DMS79 (cell line): ENCODE measurements at places on chromosomes 5 and 9.

DNA sequence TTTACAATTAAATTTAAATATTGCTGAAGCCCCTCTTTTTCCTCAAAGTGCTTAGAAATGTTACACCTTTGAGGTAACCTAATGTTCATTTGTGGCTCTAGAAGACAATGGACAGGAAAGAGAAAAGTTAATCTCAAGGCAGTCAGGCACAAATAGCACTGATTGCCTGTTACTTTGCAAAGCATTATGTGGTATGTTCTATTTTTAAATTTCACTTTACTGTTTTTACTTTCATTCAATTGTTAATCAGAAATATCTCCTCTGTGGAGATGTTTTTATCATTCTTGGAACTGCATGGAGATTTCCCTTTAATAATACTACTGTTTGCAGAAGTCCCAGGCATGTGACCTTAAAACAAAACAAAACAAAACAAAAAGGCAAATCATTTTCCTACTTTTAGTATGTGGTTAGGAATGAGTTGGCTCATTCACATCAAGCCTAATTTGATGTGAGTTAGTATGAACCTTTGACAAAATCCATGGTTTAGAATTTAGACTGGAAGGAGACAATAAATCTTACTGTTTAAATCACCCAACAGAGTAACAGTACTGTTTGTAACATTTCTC, 67.5 kb downstream of the CWC27 start:
- no peak for DNase-seq

DNA sequence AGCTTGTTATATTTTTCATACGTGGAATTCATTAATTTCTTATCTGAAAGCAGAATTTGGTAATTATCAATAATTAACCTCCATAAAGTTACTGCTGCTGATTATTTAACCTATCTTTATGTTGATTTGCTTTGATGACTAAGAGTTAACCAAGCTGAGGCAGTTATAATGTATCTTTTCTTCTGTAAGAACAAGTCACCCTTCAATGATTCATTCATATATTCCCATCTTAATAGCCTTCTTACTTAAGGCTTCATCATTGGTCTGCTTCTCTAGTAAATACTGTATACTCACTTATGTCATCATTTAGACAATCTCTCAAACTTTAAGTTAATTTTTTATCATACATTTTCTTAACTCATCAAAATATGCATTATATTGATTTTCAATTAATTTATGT, 592.2 kb downstream of the ANXA1 start:
- no peak for DNase-seq

DNA sequence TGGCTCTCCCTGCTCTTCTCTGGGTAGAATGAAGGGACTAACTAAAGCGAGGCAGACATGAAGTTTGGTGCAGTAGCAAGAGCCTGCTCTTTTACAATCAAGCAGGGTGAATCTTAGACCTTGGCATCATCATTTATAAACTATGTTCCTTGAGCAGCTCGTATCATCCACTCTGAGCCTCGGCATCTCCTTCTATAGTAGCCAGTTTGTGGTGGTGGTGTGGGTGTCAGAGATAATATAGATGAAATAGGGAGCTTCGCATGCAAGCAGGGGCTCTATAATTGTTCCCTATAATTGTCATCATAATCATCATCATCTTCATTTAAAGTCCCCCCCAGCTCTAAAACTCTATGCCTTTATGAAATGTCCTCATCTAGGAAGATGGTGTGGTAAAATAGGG, 72.5 kb upstream of the SAP30L start:
- DNase-seq, result no peak

- DNase-seq, result no peak
Measured at GRCh38 chr5:92494508-92494907, 1086.5 kb downstream of the NR2F1-AS1 start.

DNA sequence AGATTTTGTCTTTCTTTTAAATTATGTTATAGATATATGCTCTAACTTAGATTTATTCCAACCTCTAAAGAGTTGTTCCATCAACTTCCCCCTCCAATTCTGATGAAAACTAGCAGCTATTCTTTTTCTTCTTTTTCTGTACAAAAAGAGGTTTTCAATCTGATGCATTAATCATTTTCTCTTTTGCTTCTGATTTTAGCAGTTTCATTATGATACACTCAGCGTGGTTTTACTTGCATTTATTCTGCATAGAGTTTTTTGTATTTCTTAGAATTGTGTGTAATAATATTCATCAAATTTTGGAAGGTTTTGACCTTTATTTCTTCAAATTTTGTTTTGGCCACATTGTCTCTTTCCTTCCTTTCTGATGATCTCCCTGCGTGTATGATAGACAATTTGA, 968.1 kb upstream of the CDH18 start:
- no peak for DNase-seq

GRCh38 chr9:134375430-134376385, 49.5 kb downstream of the RXRA start:
- DNase-seq, result no peak

GRCh38 chr5:54794135-54794975, 191.0 kb downstream of the ESM1 start:
- DNase-seq, result no peak

DNA sequence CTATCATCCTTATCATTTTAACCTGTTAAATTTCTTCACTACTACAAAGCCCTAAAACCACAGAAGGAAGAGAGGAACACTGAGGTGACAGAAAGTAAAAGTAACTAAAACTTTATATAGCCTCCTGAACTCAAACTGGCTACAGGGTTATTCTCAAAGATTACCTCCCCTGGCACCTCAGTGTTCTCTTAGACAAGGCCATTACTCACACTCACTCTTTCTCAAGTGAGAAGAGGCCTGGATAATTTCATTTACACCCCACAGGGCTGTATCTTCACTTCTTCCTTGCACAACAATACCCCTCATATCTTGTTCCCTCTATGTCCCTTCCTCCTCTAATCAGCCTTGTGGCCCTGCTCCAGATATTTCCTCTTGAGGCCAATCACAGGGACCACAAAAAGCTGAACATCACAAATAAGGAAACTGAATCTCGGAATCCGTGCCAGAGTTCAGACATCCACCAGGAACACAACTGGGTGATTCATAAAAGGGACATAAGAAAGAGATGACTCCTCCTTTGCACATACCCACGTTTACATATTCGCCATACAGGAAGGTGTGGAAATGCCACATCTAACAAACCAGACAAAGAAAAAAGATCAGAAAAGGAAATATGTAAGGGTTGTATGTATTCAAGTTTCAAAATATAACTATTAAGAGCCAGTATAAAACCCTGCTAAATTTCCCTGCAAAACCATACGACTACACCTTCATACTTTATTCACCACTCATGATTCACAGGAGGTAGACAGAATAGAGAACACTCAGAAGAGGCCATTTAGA, 1.7 kb upstream of the KLHL3 start:
- DNase-seq, result no peak

GRCh38 chr5:164497311-164498064, 992.1 kb downstream of the MAT2B start:
- no peak for DNase-seq

GRCh38 chr5:65861830-65862241, 64.5 kb upstream of the ERBIN start:
- peak; percentile 43 for DNase-seq

GRCh38 chr5:36173426-36173825, 21.5 kb downstream of the SKP2 start:
- DNase-seq, result no peak

DNA sequence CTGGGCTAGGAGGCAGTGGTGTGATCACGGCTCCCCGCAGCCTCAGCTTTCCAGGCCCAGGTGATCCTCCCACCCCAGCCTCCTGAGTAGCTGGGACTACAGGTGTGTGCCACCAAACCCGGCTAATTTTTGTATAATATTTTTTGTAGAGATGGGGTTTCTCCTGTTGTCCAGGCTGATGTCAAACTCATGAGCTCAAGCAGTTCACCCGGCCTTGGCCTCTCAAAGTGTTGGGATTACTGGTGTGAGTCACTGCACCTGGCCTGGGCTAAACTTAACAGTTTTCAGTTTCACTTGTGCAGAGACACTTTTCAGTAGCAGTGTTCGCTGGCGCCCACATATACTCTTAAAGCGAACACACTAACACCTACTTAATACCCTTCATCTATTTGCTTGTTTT, 205.6 kb upstream of the ZNF608 start:
- no peak for DNase-seq

DNA sequence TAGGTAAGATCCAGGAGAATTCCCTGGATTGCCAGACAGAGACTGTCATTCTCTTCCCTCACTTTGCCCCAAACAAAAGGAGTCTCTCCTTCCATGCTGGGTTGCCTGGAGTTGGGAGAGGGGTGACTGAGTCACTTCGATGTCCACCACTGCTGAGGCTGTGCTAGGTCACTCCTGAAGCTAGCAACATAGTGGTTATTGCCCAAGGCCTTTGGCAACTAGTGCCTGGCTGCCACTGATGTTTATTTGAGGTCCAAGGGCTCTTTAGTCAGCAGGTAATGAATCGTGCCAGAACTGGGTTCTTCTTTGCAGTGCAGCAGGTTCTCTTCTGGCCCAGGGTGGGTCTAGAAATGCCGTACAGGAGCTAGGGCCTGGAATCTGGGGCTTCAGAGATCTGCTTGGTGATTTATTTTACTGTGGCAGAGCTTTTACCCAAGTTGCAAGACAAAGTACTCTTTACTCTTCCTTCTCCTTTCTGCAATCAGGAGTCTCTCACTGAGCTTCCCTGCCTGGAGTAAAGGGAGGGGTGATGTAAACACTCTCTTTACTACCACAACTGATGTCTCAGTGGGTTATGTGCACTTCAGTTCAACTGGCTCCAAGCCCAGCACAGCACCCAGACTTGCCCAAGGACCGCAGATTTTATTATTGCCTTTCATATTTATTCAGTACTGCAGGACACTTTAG, 155.7 kb upstream of the SH3GL2 start:
- no peak for DNase-seq

DNA sequence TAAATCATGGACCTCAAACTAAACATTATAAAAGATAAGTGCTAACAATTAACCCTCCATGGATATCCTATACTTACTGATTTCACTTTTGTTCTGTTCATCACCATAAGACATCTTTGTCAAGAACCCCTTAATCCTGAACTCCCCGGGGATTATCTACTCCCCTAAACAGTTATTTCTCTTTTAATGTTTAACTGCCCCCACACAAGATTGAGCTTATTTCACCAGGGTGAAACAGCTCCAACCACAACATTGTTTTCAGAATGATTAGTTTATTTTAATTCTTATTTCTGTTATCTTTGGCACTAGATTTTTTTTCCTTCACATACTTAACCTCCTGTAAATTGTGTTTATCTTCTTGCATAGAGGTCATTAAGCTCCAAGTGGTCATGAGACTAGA, 103.2 kb upstream of the HCN1 start:
- no peak for DNase-seq

- no peak for DNase-seq
Measured at GRCh38 chr5:132057498-132058255, 2.8 kb upstream of the IL3 start.

DNA sequence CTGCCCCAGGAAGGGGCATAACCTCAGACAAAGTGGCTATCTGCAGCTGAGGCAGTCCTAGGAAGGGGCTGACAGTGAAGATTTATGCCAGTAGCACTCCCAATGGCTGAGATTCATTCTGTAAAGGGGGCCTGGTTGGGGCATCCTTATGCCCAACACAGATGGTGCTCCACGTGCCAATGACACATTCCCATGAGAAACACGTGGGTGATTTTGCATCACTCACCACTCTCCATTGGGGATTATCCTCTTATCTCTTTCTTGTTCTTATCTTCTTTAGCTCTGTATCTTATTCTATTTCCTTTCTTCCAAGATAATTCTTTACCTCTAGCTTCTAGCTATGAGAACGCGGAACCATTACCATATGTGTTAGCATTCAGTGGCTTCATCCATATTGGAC, 194.0 kb upstream of the TUT7 start:
- DNase-seq, result no peak

DNA sequence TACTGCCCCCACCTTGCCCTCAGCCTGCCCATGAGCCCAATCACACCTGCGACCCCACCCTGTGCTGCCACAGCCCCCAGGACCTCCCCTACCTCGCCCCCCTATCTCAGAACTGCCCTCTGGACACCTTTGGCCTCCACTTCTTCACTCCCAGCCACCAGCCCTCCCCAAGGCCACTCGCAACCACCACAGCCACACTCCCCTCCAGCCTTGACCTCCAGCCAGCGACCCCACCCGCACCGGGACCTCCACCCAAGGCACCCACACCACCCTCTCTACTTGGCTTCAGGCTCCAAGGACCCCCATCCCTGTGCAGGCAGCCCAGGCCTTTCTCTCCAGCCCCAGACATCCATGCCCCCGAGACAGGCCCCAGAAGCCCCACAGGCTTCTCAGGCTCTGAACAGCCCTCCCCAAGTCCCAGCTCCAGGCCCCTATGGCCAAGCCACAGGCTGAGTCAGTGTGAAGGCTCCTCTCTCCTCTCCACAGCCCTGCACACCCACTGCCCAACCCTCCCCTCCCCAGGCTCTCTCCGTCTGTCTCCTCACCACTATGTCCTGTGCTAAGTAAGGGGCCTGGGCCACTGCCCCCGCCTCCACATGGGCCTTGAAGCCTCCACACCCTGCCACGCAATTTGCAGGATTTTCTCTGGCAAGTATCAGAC, 2.0 kb downstream of the AK1 start:
- DNase-seq, result no peak

- no peak for DNase-seq
Measured at GRCh38 chr5:16437977-16438376, 27.6 kb downstream of the ZNF622 start.

DNA sequence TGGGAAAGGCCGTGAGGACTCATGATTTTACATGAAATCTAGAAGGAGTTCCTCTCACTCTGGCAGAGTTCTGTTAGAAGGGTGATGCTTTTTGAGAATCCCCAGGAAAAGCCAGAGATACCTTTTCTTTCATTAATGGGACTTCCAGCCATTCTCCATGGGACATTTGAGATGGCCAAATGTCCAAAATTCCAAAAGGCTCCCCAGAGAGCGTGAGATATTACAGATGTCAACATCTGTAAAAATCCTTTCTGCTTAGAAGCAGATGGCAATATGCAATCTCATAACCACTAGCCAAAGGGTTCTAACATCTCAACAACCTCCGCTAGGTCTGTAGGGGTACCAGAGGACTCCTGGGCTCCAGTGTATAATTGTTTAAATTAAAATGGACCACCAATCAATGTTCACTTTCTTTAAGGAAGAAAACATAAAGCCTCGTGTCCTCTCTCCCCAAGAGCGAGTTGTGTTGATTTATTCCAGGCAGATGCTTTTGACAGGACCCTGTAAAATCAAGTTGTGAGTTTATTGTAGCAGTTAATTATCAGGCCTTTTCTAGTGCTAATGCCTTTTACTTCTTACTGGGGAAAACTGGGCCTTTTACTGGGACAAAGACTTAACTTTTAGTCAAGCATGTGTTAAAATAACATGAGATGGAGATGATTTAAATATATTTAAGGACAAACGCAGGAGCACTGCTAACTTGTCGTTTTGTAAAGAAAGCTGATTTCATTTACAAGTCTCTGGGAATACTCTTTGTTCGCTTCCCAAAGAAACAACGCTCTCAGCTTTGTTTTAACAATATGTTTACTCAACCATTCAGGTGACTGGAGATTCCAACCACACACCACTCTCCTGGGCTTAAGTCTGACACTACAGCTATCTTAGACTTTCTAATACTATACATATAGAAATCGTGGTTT, 4.8 kb downstream of the GAS1 start:
- no peak for DNase-seq

GRCh38 chr5:176603091-176603490, 6.9 kb downstream of the GPRIN1 start:
- DNase-seq, result no peak

GRCh38 chr5:127885176-127885575, 182.0 kb downstream of the CCDC192 start:
- no peak for DNase-seq
